ENCODE measurements at places on chromosomes 5 and 9. TPM values are rescaled to one million over a fixed set of nuclear protein-coding genes. Genes with fewer than 3 reads are reported as not detected.

DNA sequence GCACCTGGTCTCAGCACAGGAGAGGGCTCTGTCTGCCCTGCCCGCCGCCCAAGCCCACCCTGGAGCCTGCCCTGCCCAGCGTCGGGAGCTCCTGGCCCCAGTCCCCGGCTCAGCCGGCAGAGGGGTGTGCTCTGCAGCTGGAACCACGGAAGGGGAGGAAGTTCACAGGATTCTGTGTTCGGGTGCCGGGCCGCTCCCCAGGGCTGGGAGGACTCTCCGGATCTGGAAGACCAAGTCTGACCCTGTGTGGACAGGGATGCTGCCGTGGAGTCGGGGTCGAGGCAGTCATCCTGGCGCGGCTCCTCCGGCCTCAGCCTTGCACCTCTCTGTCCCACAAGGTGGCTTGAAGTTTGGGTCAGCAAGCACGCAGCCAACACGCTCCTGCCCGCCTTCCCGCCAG lies 78.6 kb downstream of the KCNT1 start:
- no peak for DNase-seq

DNA sequence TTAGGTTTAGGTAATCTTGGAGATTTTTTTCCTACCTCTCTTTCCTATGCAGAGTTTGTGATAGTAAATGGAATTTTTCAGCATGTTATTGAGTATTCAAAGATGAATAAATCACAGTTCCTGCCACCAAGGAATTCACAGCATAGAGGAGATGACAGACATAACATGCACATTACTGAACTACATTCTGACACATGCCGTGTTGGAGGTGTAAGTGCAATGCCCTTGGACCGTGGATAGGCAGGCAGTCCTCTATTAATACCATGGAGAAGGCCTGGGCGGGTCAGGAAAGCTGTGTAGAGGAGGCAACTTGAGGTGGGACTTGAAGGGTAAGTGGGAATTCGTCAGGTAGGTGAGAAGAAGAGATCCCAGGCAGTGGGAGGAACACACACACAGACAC lies 43.9 kb downstream of the MCCC2 start:
- no peak for DNase-seq

DNA sequence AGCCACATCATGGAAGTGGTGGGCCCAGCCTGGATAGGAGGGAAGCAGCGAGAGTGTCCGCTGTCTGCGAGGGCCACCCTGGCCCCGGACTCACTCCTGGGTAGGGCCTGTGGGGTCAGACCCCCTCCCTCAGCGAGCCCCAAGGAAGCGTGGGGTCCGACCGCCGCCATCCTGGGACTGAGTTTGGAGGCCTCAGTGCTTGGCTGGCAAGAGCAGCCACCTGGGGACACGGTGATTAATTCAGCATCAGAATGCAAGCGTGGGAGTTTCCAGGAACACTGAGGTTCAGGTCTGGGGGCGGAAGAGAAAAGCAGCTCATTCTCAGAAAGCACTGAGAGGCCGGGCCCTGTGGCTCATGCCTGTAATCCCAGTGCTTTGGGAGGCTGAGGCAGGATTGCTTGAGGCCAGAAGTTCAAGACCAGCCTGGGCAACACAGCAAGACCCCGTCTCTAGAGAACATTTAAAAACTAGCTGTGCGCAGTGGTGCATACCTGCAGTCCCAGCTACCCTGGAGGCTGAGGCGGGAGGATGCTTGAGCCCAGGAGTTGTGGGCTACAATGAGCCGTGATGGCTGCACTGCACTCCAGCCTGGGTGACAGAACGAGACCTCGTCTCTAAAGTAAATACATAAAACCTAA lies 18.3 kb upstream of the CAMSAP1 start:
- DNase-seq, result no peak

DNA sequence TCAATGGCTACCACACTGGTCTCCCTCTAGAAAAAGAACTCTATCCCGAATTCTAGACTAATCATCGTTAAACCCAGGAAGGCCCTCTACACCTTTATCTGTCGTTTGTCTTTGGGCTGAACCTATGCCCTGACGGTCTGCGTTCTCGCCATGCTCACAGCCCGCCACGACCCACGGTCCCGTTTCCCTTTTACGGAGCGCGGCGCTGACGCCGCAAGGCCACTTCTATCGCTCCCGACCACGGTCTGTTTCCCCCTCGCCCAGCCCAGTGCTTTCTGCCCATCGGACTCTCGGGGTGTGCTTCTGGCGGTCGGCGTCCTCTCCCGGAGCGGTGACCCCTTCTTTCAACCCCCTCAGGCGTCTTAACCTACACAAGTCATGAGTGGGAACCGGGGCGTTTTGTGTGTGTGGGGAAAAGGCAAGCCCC lies 974 bp downstream of the C9orf40 start:
- peak; percentile 44 for DNase-seq

DNA sequence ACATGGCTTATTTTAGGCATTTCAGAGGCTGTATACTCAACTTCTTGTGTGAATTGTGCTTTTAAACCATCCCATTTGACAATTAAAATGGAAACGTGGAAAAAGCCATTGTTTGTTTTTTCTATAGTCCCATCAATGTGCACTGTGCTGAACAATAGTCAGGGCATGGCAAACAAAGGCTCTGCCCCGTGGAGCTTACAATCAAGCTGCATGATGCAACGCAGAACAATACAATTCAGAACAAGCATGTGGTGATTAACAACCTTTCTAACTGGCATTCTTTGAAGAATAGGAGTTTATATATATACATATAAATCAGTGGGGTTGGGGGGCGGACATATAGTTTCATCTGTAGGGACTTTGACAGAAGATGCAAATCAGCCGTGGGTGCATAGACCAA lies 2125.4 kb upstream of the WWC1 start:
- DNase-seq, result no peak

The ZFP2 gene
- polyA plus RNA-seq, result 2.1 TPM

The PIP5K1B gene
- 3.1 TPM for polyA plus RNA-seq

The IFNA17 gene
- not detected for polyA plus RNA-seq

The GARIN3 gene
- polyA plus RNA-seq, result not detected

The OTP gene
- not detected for polyA plus RNA-seq

Data from muscle of leg (tissue), 16 donors.